ENCODE measurements at places on chromosomes 2 and 18.

GRCh38 chr2:1793001-1793867, 48.9 kb upstream of the PXDN start:
- no peak for DNase-seq

DNA sequence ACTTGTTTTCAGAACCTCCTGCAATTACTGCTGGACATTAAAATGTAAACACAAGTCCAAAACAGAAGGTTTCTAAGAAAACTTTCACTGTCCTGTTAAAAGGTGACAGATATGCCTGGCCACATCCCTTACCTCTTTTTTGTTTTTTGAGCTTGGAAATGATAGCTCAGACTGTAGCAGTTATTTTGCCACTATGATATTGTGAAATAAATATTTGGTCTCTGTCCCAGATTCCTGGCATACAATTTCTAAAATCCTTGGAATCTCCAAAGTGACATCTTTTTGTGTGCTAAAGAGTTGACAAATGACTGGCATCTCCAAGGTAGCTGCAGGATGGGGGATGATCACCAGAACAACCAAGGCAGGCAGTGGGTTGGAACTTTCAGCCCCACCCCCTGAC, 16.8 kb downstream of the TPGS2 start:
- DNase-seq, result no peak

GRCh38 chr2:205323929-205324328, 358.4 kb upstream of the NRP2 start:
- no peak for DNase-seq

- DNase-seq, result no peak
Observed at GRCh38 chr2:119823734-119824334, 64.1 kb downstream of the PTPN4 start.

DNA sequence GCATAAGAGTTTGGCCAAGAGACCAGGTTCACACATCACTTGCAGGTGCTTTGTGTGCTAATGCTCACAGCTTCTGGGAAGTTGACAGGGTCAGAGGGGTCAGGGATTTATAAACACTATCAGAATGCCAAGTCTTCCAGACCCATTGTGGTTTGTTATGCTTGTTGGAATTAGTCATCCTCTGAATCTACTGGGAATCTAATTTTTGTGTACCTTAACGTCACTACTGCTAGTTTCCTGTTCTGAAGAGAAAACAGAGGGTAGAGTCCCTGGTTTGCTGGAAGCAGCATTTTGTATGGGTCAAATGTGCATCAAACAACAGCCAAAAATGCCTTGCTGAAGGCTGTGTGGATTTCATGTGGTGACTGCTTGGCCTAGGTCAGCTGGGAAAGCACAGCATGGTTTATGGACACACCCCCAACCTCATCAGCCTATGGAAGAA, 33.3 kb downstream of the ANTXR1 start:
- DNase-seq, result peak; percentile 6

GRCh38 chr18:55863876-55864275, 275.9 kb upstream of the TCF4 start:
- DNase-seq, result no peak

DNA sequence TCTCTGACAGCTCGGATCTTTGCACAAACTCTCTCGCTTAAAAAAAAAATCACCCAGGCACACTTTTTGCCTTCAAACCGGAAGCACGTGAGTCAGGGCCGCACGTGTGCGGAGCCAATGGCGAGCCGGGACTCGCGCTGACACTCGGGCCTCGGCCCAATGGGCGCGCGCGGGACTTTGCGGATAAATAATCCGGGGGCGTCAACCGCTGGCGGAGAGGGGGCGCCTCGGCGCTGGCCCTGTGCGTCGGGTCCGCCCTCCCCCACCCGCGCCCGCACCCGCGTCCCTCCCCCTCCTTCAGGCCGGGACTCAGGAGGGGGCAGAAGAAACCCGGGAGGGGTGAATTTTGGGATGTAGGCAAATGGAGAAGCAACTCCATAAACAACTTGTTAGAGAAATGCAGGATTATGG, 319 bp upstream of the EN1 start:
- peak; percentile 33 for DNase-seq

DNA sequence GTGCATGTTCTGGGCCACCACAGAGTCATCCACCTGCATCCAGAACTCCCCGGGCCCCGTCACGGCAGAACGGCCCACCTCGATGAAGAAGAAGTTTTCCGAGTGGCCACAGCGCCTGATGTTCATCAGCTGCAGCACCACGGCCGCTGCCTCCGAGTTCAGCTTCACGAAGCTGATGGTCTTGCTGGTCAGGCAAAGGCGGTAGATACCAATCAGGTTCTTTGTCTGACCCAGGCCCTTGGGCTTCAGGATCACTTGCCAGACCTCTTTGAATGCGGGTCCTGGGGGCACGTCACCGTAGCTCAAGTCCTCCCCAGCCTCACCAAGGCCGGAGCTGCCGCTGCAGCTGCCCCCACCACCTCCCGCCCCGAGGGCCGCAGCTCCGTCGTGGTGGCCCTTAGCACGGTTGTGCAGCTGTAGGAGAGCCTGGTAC, 1.6 kb downstream of the IRS1 start:
- DNase-seq, result peak; percentile 52

DNA sequence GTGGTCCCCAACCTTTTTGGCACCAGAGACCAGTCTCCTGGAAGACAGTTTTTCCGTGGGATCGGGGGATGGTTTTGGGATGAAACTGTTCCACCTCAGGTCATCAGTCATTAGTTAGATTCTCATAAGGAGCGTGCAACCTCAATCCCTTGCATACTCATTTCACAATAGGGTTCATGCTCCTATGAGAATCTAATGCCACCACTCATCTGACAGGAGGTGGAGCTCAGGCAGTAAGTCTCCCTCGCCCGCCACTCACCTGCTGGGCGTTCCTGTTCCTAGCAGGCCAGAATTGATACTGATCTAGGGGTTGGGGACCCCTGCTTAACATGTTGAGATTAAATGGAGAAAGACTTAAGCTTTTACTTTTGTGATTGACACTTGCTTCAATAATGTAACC, 9.9 kb downstream of the NABP1 start:
- no peak for DNase-seq
